ENCODE measurements at places on chromosomes 16 and 17.

GRCh38 chr17:877630-878029 lies 95.5 kb downstream of the MRM3 start:
- DNase-seq: no peak

GRCh38 chr16:81517629-81518438 lies 73.2 kb downstream of the CMIP start:
- no peak for DNase-seq

DNA sequence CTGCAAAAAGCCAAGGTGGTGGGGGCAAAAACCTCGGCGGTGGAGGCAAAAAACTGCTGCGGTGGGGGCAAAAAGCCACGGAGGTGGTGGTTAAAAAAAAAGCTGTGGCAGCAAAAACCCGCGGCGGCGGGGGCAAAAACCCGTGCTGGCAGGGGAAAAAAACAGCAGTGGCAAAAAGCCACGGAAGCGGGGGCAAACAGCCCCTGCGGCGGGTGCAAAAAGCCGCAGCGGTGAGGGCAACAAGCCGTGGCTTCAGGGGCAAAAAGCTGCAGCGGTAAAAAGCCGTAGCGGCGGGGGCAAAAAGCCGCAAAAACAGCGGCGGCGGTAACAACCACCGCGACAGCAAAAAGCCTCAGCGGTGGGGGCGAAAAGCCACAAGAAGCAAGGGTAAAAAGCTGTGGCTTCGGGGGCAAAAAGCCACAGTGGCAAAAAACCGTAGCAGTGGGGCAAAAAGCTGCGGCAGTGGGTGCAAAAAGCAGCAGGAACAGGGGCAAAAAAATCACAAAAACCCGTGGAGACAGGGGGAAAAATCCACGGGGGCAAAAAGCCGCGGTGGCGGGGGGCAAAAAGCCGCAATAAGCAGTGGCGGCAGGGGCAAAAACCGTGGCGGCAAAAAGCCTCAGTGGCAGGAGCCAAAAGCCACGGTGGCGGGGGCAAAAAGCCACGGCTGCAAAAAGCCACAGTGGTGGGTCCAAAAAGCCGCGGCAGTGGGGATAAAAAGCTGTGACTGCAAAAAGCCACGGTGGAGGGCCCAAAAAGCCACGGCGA lies 193.7 kb downstream of the SHCBP1 start:
- DNase-seq: no peak

DNA sequence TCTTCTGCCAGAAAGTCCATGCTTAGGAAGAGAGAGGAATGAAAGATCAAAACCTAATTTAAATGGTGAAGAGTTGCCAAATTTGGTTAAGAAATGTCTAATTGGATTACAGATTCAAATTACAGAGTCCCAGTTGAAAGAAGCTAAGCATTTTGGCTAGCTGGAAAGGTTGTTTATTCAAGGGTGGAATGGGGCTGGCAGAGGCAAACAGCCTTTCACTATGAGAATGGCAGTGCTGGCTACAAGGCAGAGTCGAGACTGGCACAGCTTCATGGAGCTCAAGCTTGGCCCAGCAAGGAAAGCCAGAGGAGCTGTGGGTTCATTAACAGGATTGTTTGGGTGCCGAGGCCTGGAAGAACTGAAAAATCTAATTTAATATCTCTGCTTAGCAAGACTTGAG lies 13.6 kb downstream of the MAP3K3 start:
- DNase-seq: no peak

DNA sequence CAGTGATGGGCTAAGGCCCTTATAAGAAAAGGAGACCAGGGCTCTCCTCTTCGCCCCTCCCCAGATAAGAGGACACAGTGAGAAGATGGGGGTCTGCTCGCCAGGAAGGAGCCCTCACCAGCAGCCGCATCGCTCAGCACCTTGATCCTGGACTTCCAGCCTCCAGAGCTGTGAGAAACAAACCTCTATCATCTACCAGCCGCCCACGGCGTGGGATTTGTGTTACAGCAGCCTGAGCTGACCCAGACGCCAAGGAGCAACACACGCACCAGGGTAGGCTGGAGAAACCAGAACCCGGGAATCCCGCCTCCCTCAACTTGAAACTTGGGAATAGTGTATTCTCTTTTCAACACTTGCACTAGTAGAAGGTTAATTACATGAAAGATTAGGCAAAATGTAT lies 4.2 kb upstream of the ZG16B start:
- no peak for DNase-seq

GRCh38 chr16:8286348-8286747 lies 304.0 kb downstream of the TMEM114 start:
- no peak for DNase-seq

DNA sequence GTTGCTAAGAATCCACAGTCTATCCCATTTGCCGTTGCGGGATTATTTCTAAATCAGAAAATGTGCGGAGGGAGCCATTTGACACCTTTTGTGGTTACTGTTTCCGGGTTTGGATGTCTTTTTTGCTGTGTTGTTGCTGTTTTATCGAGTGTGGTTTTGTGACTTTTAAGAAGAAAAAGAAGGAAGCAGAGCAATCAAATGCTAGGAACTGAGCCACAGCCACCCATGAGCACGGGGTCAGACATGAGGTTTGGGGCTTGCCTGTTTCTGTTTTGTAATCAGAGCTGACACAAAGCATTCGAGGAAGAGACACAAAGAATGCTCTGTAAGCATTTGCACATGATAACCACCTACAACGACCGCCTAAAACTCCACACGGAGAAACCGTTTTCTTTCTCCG lies 53.1 kb upstream of the CHMP6 start:
- DNase-seq: no peak

DNA sequence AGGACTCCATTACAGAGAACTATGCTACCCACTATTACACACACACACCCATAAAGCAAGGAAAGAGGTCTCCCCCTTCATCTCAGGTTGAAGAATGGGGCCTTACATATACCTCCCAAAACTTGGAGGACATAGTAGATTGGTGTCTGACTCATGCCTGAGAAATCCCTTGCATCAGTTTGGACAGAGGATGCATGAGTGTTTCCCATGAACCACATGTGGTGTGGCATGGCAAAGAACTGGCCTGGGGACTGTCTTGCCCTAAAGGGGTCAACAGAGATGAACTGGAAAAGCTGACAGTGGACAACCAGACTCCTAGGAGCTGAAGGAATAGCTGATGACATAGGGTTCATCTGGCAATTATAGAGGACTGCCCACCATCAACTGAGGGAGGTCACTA lies 54.0 kb downstream of the DYNLRB2 start:
- no peak for DNase-seq

DNA sequence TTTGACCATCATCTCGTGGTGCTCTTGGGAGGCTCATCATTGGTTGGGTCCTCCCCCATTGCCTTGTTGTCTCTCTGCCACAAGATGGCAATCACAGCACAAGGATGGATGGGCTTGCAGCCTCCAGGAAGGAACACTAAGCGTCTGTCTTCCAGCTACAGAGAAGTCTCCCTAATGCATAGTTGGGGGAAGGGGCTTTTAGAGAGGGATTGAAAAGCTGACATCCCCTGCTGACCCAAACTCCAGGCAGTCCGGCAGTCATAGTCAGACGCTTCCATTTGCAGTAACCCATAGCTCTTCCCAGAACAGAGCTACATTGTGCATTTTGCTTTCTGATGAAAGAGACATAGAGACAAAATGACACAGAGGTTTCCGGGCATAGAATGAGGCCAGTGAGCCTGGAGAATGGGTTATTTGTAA lies 111.4 kb downstream of the UTP18 start:
- DNase-seq: no peak

GRCh38 chr16:29230671-29231096 lies 175.8 kb downstream of the NPIPB11 start:
- no peak for DNase-seq

GRCh38 chr16:65961476-65962143 lies 404.9 kb upstream of the CDH5 start:
- DNase-seq: no peak

GRCh38 chr17:21171970-21172510 lies 41.9 kb downstream of the TMEM11 start:
- DNase-seq: no peak

- no peak for DNase-seq
Observed at GRCh38 chr16:11481987-11482386, 104.7 kb downstream of the LITAF start.

- DNase-seq: no peak
Observed at GRCh38 chr16:66264311-66265047, 102.0 kb upstream of the CDH5 start.

- DNase-seq: no peak
Observed at GRCh38 chr17:50924800-50925199, 58.6 kb upstream of the TOB1 start.

- no peak for DNase-seq
Observed at GRCh38 chr16:75942936-75943335, 216.6 kb upstream of the CPHXL start.

DNA sequence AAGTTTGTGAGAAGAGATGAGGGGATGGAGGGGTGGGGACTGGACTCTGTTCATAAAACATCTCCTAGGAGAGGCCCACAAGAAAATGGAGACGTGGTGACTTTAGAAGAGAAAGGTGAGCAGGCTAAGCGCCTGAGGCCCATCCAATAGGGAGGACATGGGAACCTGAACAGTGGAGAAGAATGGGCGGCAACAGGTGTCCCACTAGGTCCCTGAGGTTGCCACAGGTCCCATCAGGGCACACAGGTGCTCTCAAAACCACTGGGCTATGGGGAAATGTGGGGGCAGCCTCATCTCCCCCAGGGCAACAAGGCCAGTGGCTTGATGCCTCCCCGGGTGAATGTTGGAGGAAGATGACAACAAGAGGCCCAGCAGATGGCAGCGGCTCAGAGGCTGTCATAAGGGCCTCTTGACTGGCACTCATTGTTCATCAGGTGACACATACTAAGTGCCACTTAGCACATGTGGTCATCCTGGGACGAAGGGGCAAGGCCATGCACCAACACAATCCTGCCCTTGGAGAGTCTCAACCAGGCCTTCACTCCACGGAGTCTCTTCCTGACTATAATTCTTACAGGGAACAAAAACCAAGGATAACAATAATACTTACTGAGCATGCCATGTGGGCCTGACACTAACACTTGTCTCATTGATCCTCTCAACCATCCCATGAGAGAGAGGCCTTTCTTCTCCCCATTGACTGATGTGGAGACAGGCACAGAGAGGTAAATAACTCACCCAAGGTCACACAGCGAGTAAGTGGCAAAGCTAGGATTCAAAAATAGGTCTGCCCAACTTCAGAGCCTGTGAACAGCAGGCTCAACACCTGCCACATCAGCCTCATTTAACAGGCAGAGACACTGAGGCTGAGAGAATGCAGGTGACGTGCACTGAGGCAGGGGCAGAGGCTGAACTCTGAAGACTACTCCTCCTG lies 38.0 kb downstream of the CUEDC1 start:
- DNase-seq: no peak

DNA sequence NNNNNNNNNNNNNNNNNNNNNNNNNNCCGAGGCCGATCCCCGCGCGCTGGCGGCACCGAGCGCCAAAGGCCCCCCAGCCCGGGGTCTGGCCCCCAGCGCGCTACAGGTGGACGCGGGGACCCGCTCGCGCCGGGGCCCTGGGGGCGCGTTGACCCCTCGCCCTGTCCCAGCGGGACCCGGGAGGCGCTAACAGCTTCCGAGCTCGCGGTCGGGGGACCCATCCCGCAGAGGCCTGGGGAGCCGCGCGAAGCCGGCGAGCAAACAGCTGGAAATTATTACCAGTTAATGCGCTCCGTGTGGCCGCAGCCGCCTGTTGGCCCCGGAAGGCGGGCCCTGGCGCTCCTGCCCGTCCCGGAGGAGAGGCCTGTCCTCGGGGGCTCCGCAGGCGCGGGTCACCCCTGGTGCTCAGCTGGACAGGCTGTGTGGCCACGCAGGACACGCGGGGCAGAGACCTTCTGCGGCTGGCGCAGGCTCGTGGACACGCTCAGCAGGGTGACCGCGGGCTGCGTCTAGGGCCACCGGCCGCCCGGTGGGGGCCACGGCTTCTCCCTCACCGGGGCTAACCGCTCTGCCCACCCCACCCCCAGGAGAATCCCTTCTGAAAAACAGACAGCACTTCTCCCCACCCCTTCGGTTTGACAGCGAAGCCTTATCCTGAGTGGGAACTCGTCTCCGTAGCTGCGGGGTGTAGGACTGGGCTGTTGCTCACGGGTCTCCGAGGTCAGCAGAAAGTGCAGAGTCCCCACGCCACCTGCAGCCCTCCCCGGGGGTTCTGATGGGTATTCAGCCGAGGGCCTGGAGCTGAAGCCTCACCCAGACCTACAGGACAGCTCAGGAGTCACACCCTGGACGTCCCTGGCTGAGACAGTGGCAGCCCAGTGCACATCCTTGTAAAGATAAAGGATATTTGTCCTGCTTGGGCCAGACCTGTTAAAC lies 138.7 kb upstream of the RPH3AL start:
- DNase-seq: no peak

DNA sequence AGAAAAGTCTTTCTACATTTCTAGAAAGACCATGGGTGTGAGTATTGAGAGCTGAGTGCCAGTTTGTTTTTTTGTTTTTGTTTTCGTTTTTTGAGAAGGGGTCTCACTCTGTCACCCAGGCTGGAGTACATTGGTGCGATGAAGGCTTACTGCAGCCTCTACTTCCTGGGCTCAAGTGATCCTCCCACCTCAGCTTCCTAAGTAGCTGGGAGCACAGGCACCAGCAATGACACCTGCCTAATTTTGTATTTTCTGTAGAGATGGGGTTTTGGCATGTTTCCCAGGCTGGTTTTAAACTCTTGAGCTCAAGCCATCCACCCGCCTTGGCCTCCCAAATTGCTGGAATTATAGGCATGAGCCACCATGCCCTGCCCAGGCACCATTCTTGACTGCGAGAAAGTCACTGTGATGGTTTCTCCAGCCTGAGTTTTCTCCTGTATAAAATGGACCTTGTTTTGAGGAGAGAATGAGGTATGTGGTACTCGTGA lies 673.8 kb downstream of the MAF start:
- no peak for DNase-seq

GRCh38 chr17:61794792-61795191 lies 68.5 kb downstream of the BRIP1 start:
- DNase-seq: no peak

DNA sequence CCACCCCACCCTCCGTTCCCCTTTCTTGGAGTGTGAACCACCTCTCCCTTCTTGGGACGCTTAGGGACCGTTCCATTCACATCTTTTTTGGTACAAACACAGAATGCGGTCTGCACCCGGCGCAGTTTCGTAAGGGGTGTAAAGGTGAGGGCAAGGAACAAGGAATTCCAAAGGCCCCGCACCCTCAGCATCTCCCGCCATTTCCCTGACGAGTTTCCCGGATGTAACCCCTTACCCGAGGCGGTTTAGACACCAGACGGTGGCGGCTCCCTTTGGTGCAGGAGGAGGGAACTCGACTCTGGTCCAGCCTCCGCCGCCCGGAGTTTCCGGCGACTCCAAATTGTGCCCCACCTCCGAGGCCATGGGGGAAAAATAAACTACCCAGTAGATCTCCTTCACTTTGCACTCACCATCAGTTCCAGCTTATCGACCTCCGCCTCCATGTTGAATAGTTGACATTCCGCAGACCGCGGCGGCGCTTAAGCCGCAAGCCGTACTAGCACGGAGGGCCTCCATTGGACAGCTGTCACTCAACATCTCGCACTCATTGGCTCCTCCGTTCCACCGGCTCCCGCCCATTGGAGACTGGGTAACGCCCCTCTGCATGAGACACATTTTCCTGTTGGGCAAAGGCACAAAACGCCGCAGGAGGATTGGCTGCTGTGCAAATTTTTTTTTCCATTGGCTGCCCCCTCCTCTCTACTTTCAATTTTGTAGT lies at the start of gene SKA2:
Gene SKA2 (minus strand): TSS at position 466 of the 718 bp plus-strand sequence. CDS start 23 bp downstream, at position 443.
- peak; percentile 79 for DNase-seq

- DNase-seq: peak; percentile 71
Observed at GRCh38 chr16:589658-590187, at the start of gene RAB40C. RAB40C (plus strand) TSS chr16:590066; CDS start chr16:590292, 226 bp downstream.

- DNase-seq: no peak
Observed at GRCh38 chr16:83615141-83615952, 192.4 kb upstream of the HSBP1 start.
